T-helper 2 cell (primary cell): ENCODE measurements at places on chromosomes 6 and 20.
A peak's percentile ranks its signal among the peaks of the same experiment; 100 is the strongest.

DNA sequence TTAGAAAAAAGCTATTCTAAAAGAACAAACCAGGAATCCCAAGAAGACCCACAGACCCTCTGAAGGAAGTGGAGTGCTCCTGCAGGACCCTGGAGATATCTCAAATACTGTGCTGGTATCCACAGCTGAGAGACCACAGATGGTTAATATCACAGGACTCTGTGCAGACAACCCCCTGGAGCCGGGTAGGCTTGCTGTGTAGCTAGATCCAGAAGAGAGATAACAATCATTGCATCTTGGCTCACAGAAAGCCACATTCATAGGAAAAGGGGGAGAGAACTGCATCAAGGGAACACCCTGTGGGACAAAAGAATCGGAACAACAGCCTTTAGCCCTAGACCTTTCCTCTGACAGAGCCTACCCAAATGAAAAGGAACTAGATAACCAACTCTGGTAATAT, 689.5 kb downstream of the PHF3 start:
- DNase-seq = no peak

DNA sequence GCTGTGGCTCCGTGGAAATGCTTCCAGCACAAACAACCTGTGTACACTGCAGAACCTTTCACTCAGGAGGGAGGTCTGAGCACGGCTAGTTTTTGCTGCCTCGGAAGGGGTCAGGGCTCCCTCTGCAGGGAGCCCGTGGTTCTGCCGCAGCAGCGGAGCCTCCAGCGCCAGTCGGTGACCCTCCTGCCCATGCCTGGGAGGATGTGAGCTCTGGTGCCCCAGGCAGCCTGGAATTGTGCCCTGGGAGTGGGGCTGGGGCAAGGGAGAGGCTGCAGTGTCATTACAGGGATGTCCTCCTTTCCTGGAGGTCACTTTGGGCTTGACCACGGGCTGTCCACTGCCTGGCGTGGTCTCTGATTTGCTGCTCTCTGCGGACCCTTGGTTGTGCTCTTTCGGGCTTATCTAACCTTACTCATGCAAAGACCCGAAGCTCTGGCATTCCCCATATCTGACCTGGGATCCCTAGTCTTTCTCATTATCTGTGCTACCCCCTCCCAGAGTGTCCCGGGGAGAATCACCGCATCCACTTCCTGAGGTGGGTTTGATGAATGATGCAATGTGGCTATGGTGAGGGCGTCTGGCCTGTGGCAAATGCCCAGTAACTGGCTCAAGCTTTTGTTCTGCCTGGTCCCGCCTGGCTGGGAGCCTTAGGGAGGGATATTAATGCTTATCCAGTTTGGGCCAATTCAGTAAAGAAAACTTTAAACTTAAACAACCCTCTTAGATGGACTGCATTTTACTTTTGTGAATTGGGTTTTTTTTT, 59.6 kb upstream of the TAGAP start:
- DNase-seq = peak; percentile 85

DNA sequence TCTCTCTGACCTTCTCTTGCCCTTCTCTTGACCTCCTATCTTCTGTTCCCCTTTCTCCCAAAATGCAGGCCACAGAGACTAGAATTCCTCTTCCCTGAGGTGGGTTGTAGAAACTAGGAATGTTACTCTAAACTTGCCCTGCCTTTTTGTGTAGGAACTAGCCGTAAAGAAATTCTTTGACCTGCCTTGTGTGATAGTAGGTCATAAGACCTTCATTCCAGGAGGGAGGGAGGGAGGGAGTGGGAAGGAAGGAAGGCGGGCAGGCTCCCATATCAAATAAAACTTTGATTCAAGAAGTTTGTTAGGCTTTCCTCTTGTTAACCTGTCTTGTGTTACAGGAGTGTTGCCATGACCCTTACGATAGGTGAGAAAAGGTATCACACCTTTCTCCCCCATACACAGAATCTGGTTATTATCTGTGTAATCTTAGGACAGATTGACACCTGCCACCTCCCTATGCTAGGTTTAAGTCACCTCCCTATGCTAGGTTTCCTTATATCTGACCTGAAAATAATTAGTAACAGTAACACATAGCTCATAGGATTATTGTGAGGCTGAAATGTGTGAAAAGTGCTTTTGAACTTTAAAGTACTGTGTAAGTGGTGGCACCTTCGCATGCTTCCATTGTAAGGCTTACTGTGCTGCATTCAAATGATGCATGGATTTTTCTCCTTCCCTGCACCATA, 32.6 kb upstream of the FUCA2 start:
- DNase-seq = no peak

GRCh38 chr20:5977975-5978374, 27.5 kb downstream of the MCM8 start:
- no peak for DNase-seq

DNA sequence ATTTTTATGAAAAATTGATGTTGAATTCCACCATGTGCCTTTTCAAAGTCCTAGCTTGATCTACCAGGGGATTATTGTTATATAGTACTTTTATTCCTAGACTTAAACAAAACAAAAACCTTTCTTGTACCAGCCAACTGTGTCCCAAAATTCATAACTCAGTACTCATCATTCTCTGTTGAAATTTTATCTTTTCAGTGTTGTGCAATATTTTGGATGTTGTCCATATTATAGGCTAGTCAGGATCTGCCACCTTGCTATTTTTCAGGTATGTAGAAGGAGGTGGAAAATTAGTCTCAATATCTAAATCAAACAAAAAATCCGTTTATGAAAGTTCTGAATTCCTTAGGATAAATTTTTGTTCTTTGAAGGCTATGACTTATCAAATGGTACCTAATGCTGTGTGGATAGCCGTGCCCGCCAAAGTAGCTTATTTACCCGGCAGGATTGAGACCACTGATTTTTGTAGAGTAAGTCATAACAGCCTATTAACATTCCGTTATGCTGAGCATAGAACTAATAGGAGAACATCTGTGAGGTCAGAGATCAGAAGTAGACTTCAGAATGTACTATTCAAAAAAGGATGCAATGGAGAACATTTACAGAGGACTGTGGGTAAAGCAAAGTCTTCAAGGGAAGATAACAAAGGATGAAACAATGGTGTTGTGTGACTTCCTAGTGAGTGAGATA, 304.7 kb downstream of the SOX4 start:
- DNase-seq = no peak

DNA sequence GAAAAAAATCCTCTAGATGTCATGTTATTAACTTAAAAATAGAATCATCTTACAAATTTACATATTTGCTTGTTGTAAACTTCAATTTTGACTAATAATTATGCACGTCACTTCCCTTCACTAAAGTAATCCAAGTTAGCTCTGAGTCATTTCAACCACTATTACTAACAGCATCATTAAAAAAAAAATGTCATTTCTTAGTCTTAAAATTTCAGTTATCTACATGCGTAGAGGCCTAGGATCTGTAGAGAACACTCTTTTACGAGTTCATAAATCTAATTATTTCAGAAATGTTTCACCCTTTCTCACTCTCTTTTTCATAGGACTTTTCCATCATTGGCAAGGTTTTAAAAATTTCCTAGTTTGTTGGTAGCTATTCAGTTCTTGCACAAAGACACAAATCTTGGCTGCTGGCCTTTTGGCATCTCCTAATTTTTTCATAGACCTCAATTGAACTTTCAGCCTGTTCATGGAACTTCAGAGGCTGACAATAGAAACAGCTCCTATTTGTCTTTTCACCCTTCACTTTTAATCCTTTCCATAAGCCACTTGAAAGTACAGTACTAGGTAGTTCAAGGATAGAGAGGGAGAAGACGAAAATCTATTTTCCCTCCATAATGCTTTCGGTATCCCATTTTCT, 61.5 kb downstream of the OGFRL1 start:
- no peak for DNase-seq

- no peak for DNase-seq
Measured at GRCh38 chr6:11423667-11424066, 113.9 kb upstream of the TMEM170B start.

DNA sequence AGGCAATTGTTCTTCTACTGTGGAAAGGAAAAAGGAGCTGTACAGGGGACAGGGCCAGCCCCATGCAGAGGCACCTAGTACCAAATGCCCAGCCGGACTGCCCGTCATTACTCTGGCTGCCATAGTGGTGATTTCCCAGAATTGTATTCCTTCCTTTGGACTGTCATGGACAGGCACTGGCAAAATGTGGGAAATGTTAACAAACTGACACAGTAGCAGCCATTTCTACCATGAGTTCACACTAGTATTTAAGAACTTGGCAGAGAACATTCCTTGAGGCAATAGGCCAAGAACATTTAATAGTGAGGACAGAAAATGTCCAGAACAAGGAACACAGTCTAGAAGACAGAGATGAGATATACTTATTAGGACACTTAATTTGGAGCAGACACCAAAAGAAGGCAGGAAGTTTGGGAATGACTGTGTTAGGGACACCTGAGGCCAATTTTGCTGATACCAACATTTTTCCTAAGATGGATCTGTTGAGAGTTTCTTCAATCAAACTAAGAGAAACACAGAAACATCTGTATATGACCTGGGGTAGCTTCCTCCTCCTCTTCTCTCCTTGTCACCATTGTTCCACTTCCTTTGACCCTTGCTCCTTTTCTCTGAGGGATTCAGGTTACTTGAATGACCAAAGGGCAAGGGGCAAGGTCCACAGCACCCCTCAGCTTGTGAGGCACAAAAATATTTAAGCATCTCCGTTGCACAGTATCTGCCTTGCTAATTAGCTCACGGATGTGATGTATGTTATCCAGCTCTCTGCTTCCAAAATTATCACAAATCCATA, 14.9 kb downstream of the ADTRP start:
- no peak for DNase-seq

GRCh38 chr20:62989201-62989601, 17.6 kb downstream of the BHLHE23 start:
- no peak for DNase-seq

GRCh38 chr6:89970072-89970471, 75.8 kb downstream of the GJA10 start:
- no peak for DNase-seq

DNA sequence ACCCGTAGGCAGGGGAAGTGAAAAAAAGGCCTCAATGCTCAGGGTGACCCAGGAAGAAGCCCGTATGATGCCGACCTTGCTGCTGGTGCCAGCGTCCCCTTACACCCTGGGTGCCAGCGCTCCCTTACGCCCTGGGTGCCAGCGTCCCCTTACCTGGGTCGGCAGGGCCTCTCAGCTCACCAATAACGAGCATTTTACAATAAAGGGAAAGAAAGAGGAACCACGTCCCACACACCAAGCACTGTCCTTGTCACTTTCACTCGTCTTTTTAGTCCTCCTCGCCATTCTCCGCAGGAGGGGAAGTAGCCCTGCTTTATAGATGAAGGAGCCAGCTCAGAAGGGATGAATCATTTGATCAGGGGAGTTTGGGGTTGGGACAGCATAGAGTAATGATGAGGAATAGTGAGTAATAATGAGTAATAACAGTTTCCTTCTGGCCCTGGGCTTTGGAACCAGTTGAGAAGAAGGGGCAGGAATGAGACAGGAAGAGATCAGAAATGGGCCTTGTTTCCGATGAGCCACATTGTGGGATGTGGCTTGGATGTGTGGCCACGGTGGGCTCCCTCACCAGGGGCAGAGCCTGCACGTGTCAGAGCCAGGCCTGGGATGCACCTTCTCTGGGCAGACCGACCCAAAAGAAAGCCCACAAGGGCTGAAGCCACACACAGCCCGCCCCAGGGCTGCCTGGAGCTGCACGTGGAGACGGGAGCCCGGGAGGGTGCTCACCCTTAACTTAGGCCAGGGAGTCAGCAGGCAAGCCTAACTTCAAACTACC, 75.7 kb downstream of the SYNJ2 start:
- no peak for DNase-seq

- no peak for DNase-seq
Measured at GRCh38 chr20:62825986-62826645, 9.3 kb downstream of the COL9A3 start.

GRCh38 chr6:81950877-81951276, 198.4 kb upstream of the TENT5A start:
- DNase-seq = no peak

DNA sequence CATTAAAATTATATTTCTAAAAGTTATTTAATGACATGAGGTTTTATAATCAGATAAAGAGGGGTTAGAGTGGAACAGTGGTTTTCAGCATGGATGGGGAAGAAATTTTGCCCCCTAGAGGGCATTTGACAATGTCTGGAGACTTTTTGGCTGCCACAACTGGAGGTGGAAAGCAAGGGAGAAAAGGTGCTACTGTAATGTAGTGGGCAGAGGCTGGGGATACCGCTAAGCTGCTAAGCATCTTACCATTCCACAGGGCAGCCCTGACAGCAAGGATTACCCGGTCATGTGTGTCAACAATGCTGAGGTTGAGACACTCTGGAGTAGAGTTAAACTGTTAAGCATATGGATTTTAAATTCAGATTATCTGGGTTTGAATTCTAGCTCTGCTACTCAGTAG, 52.9 kb upstream of the FABP7 start:
- no peak for DNase-seq

DNA sequence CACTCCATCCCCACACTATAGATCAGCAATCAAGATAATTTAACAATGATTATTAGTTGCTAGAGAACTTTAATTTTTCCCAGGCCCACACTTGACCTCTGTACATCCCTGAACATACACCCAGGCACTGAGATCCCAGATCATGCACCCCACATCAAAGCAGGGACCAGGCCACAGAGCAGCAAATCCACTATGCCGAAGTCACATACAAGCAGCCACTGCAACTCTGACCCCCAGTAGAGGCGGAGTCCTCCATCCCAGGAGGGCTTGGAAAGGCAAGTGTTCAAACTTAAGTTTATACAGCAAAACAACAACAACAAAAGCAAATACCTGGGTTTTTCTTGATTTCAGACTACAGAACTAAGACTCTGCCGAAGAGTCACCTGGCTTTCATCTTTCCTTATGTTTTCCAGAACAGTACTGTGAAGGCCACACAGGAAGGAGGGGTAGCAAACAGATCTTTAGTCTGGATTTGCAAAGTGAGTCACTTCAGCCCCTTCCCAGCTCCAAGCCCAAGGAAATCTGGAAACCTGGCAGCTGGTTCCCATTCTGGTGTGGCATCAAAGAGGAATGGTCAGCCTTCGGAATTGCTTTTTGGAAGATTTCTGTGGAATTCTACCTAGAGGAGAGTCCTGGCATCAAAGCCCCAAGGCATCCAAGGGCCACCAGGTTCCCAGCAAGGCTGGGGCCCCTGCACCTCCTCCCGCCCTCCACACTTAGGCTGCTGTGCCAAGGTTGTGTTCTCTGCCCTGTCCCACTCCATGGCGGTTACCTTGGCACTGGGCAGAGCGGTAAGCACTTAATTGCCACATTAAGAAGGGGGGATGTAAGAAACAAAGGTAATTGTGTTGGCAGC, 7.3 kb downstream of the JAG1 start:
- DNase-seq = no peak

- no peak for DNase-seq
Measured at GRCh38 chr6:132020138-132020581, 69.0 kb upstream of the CCN2 start.
